ENCODE measurements at places on chromosomes 2 and 18.
A peak's percentile ranks its signal among the peaks of the same experiment; 100 is the strongest.

DNA sequence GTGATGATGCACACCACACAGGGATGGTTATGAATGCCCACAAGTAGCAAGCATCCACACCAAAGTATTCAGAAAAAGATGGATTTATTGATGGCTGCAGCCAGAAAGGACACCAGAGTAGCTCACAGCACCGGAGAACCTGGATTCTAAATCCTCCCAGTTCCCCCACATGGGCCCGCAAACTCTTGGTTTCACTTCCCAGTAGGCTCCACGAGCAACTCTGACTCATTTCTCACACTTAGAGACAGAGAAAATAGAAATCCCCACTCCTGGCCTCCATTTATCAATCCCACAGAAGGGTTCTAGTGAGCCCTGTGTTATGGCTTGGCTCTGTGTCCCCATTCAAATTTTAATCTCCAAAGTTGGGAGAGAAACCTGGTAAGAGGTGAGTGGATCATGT lies 426.7 kb upstream of the MYT1L start:
- DNase-seq = no peak

DNA sequence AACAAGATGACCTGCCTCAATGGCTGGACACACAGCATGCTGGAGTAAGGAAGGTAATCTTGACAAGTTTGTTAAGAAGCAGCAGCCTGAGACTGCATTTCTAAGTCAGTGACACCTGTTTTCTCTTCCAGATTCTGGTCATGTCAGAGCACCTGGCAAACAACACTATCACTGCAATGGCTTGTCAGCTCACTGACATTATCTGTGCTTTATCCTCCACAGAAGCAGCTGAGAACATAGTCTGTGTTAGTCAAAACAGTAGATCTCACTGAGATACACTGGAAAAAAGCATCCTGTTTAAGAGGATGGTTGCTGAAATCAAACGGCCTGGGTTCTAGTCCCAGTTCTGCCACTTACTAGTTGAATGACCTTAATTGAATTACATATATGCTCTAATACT lies 355.2 kb downstream of the RIT2 start:
- DNase-seq = no peak

- no peak for DNase-seq
Measured at GRCh38 chr18:67514901-67515540, 1.5 kb downstream of the DSEL start.

DNA sequence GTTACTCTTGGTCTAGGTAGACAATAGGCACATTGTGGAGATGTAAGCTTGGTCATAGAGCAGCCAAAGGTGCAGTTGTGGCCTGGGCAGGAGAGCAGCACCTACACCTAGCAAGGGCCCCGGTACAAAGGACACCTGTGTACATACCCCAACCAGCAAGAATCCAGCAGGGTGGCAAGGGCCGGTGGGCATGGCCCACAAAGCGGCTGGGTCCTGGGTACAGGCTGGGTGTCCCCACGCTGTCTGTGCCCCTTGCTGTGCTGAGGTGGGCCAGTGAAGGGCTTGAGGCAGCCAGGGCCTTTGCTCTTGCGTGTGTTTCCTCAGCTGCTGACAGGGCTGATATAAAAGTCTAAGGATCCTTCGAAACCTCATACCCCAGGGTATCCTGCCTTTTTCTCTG lies 501.8 kb downstream of the EIPR1 start:
- DNase-seq = no peak

GRCh38 chr2:44940732-44941464 lies 604 bp upstream of the SIX3 start:
- no peak for DNase-seq

- DNase-seq = no peak
Measured at GRCh38 chr18:13660510-13660909, 65.8 kb downstream of the FAM210A start.

- peak; percentile 79 for DNase-seq
Measured at GRCh38 chr2:136242687-136243277, 124.8 kb upstream of the CXCR4 start.

DNA sequence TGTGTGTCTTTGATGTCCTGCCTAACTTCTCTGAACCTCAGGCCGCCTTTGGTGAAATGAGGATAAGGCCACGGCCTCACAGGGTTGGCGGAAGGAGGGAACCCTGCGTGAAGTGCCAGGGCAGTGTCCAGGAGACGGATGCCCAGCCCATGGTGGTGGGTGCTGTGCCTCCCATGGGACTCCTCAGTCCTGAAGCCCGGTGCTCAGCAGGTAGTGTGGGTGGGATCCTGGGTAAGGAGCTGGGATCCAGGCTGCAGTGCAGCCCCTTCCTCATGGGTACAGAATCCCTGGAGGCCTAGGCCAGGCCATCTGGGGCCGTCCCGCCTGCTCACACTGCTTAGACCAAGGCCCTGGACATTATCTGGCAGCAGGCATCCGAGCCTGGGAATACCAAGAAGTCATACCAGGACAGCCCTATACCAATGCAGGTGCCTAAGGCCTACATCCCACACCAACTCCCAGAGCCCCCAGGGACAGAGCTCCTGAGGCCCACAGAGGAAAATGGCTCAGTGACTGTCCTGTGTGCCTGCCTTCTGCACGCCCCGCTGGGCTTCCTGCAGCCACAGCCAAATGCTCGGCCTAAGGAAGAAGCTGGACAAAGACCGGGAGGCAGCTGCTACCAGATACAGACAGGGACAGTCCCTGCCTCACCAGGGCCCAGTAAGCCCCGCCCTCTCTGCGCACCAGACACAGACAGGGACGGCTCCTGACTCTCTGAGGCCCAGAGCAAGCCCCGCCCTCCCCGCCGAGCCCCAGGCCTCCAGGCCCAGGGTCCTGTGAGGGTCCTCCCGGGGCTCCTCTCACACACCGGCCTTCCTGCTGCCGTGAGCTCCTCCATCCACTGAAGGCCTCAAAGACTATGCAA lies 78.0 kb downstream of the NDUFA10 start:
- DNase-seq = no peak

DNA sequence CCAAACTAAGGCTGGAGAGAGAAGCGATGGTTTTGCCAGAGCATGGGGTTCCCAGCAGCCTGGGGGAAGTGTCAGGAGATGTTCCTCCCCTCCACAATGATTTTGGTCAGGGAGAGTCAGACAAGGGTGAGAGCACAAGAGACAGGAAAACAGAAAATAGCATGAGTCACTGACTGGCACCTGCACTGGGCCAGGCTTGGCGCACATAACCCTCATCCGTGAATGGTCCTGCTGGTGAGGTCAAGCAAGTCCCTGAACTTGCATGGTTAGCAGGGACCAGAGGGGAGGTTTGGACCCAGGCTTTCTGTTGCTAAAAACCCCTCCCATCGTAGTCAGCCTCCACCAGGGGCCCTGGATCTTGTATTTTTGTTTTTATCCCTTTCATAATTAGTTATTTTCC lies 174.5 kb upstream of the MYT1L start:
- DNase-seq = no peak

GRCh38 chr2:54595999-54596902 lies 127.2 kb upstream of the EML6 start:
- no peak for DNase-seq

DNA sequence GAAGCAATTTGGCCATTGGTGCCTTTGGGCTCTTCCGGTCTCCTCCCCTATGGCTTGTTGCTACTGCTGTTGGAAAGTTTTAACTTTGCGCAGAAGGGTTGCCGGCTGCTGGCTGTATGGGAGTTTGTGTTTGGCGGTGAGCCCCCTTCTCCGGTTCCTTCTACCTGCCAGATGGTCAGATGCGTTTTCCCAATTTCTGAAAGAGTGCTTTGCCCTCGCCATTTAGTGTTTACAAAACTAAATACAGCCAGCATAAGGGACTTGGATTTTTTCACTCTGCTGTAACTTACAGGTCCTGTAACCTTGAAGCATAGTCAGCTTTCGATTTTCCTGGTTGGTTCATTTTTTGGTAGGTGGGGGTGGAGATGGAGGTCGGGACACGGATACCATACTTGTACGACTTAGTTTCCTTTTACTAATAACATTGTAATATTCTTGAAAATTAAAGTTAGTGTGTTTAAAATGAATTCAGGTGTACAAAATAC lies 604 bp downstream of the COQ10B start:
- no peak for DNase-seq

Data from activated CD4-positive, alpha-beta T cell treated with anti-CD3 and anti-CD28 coated beads, Interleukin-2, amount 50 U/mL, for 16 hours (primary cell).